CD4-positive, alpha-beta T cell (primary cell): ENCODE measurements at places on chromosomes 11 and 22.

- peaks cover 50% of the 10 kb centered on the region for H3K4me1 ChIP-seq
- H3K4me3 ChIP-seq: peak within 1 kb of the TSS; percentile 89
- DNase-seq: peak; percentile 86
- H3K36me3 ChIP-seq: peaks cover 2% of the 10 kb centered on the region
- no peaks in the 10 kb centered on the region for H3K27me3 ChIP-seq
Observed at GRCh38 chr22:38272373-38273134, at the start of gene TMEM184B. Gene TMEM184B, minus strand, starts transcription at chr22:38273010. Its CDS starts 25,049 bp downstream, at chr22:38247961.

- no peak overlapping the region for H3K27ac ChIP-seq
- no peak for DNase-seq
- H3K27me3 ChIP-seq: no peaks in the 10 kb centered on the region
- H3K36me3 ChIP-seq: peaks cover 76% of the 10 kb centered on the region
- peaks cover 1% of the 10 kb centered on the region for H3K4me1 ChIP-seq
Observed at GRCh38 chr11:47241841-47242301, 6.7 kb downstream of the ACP2 start.

DNA sequence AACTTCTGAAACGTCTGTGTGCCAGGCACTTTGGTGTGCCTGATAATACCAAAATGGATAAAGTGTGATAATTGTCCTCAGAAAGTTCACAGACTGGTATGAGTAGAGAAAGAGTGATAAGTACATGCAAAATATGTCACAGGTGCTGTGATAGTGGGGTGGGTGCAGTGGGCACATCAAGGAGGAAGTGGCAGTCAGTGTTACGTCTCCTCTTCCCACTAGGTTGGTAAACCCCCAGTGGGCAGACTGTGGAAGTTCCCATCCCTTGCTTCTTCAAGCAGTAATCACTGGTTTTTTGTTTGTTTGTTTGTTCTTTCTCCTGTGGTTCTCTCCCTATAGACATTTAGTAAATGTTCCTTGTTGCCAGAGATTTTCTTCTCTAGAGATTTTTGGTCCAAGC lies 5.4 kb downstream of the RNF121 start:
- peaks cover 21% of the 10 kb centered on the region for H3K4me1 ChIP-seq
- H3K4me3 ChIP-seq: no peak overlapping the region
- no peak overlapping the region for H3K27ac ChIP-seq
- no peak for DNase-seq
- H3K36me3 ChIP-seq: peaks cover 2% of the 10 kb centered on the region

DNA sequence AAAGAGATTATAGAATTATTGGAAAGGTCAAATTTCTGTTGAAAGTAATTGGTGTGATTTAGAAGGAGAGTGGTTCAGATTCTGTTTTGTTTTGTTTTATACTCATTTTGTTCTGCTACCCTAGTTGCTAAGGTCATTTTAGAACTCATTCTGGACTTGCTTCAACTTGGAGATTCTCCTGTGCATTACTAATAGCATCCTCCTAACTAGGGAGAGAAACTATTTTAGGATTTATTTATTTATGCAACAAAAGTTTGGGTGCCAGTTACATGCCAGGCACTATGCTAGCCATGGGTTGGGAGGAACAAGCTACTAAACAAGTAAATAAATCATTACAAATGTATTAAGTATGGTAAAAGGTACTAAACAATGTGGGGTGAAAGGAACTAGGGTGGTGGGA lies 84.0 kb downstream of the YAP1 start:
- no peaks in the 10 kb centered on the region for H3K36me3 ChIP-seq
- H3K4me3 ChIP-seq: no peak overlapping the region
- no peaks in the 10 kb centered on the region for H3K27me3 ChIP-seq

DNA sequence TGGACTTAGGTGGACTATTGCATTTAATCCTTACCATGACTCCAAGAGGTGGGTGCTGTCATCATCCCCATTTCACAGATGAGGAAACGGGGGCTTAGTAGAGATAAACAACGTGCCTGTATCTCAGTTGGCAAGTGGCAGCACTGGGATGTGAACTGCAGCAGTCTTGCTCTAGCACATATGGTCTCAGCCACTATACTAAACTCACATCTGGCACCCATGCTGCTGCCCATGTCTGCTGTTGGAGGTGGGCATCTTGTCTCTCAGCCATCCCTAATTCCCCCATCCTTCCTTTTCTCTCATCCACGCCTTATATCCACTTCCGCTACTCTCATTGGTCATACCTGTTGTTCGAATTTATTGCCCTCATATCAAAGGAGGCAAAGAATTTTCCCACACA lies 3.8 kb downstream of the PRG3 start:
- H3K36me3 ChIP-seq: no peaks in the 10 kb centered on the region
- H3K4me3 ChIP-seq: no peak overlapping the region
- H3K27ac ChIP-seq: no peak overlapping the region
- no peaks in the 10 kb centered on the region for H3K27me3 ChIP-seq
- DNase-seq: no peak

DNA sequence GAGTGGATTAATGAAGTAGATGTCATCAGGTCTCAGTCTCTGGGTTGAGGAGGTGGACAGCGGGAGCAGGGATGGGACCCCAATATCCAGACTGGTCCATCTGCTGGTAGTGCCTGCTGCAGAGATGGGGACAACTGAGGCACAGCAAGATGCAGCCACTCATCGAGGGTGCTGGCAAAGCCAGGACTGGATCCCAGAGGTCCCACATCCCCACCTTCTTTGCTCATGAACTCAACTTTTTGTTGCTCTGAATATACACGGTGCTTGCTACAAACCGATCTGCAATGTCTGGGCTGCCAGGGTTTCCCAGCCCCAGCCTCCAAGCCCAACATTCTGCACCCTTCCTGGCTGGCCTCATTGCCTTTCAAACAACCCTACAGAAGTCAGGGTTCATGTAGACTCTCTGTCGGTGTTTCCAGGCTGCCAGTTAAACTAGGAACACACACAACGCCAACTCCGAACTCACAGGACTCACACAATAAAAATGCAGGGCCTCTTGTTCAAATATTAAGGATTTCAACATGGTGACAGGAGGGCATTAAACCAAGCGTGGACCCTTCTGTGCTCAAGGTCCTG lies 168.2 kb downstream of the MN1 start:
- DNase-seq: no peak
- H3K27me3 ChIP-seq: peaks cover 3% of the 10 kb centered on the region
- H3K4me3 ChIP-seq: no peak overlapping the region
- no peaks in the 10 kb centered on the region for H3K36me3 ChIP-seq
- H3K4me1 ChIP-seq: no peaks in the 10 kb centered on the region
- H3K27ac ChIP-seq: no peak overlapping the region

DNA sequence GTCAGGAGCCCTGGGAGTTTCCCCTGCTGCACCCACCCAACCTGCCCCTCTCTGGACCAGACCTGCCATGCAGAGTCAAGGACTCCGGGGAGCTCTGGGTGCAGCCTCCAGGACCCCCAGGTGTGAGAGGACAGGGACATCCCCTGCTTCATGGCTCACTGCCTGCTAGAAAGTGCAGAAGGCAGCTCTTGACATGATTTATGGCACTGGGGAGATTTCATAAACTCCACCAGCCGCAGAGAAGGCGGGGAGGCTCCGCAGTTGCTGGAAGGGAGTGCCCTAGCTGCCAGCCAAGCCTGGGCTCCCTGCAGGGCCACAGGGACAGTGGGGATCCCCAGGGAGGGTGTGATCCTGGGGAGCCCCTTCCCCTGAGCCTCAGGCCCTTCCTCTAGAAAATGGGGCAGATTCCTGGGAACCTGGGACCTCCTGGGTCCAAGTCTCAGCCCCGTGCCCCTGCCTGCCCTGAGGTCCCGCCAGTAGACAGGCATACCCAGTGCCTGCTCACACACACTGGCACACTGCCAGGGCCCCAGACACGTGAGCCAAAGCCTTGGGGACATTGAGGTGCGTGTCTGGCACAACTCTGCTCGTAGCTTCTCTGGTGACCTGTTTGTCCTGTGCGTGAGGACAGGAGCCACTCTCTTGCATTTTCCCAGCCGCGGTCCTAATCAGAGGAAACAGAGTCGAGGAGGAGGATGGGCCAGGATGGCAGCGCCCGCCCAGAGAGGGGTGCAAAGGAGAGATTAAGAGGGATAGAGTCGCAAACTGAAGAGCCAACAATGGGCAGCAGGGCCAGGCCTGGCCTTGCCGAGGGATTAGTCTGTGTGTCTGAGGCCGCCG lies 13.8 kb downstream of the CABP7 start:
- H3K27ac ChIP-seq: no peak overlapping the region
- no peak overlapping the region for H3K4me3 ChIP-seq
- no peaks in the 10 kb centered on the region for H3K4me1 ChIP-seq
- H3K36me3 ChIP-seq: peaks cover 20% of the 10 kb centered on the region

GRCh38 chr22:49062802-49063544 lies 764.7 kb downstream of the BRD1 start:
- DNase-seq: no peak
- H3K27me3 ChIP-seq: peaks cover 8% of the 10 kb centered on the region
- H3K4me3 ChIP-seq: no peak overlapping the region
- no peaks in the 10 kb centered on the region for H3K36me3 ChIP-seq
- no peaks in the 10 kb centered on the region for H3K4me1 ChIP-seq

DNA sequence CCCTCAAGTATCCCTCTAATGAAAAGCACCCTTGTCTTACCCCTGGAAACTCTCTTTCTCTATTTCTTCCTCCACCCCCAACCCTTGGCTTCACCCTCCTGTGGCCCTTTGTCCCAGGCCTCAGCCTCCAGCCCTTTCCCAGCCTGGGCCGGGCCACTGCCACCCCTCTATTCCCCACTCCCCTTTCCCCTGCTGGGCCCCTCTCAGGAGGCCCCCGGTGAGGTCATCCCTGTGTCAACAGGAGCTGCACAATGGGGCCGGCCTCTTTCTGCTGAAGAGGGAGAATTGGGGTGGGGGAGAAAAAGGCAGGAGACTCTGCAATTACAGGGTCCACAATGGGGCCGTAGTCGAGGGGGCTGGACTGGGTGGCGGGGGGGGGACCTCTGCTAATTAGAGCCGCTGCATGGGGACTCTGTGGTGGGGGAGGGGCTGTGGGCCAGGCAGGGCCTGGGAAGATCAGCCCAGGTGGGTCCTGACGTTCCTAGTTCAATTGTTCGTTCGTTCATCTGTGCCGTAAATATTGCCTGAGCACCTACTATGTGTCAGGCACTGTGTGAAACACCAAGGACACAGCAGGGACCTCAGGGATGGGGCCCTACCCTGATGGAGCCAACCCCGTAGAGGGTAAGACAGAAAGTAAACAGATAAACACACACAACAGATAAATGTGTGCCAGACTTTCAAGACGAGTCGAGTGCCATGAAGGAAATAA lies 18.5 kb upstream of the MPPED1 start:
- peaks cover 3% of the 10 kb centered on the region for H3K4me1 ChIP-seq
- DNase-seq: no peak
- no peak overlapping the region for H3K27ac ChIP-seq

GRCh38 chr11:26287067-26287518 lies 44.8 kb upstream of the ANO3 start:
- H3K27me3 ChIP-seq: no peaks in the 10 kb centered on the region
- DNase-seq: no peak
- no peaks in the 10 kb centered on the region for H3K4me1 ChIP-seq
- no peak overlapping the region for H3K4me3 ChIP-seq
- no peak overlapping the region for H3K27ac ChIP-seq

GRCh38 chr11:74980634-74981033 lies 8.1 kb upstream of the NEU3 start:
- DNase-seq: no peak
- H3K27me3 ChIP-seq: no peaks in the 10 kb centered on the region
- peaks cover 26% of the 10 kb centered on the region for H3K36me3 ChIP-seq
- H3K4me1 ChIP-seq: no peaks in the 10 kb centered on the region
- H3K27ac ChIP-seq: no peak overlapping the region

DNA sequence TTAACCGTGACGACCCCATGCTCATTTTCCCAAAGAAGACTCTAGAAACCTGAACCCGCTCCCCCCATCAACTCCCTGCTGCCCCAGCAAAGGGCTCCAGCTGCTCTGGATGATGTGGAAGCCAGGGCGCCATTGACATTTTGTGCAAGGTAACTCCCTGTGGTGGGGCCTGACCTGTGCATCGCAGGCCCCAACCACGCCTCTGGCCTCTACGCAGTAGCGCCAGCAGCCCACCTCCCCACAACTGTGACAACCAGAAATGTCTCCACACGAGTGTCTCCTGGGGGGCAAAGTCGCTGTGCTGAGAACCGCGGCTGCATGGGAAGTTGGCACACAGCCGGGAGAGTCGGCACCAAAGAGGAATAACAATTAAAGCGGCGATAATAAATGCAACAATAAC lies 86.9 kb upstream of the PRR5 start:
- H3K36me3 ChIP-seq: no peaks in the 10 kb centered on the region
- DNase-seq: no peak
- H3K27ac ChIP-seq: no peak overlapping the region
- peaks cover 21% of the 10 kb centered on the region for H3K4me1 ChIP-seq
- no peak overlapping the region for H3K4me3 ChIP-seq
